Midbrain (tissue), 1 donor: ENCODE measurements at places on chromosomes 4 and X.

DNA sequence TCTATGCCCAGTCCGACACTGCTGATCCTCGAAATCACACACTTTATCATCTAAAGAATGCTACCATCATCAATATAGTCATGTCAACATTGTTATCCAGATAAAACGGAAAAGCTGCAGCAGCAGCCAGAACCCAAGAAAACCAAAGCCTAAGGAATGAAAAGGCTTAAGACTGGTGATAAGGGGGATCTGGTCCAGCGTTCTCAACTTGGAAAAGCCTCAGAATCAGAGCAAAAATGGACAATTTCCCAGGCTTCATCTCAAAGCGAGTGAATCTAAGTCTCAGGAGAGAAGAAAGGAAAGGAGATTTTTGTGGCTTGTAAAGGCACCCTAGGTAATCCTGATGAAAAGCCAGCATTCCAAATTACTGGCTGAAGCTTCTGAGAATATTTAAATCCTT lies 8.2 kb downstream of the ZNF518B start:
- DNase-seq = no peak

DNA sequence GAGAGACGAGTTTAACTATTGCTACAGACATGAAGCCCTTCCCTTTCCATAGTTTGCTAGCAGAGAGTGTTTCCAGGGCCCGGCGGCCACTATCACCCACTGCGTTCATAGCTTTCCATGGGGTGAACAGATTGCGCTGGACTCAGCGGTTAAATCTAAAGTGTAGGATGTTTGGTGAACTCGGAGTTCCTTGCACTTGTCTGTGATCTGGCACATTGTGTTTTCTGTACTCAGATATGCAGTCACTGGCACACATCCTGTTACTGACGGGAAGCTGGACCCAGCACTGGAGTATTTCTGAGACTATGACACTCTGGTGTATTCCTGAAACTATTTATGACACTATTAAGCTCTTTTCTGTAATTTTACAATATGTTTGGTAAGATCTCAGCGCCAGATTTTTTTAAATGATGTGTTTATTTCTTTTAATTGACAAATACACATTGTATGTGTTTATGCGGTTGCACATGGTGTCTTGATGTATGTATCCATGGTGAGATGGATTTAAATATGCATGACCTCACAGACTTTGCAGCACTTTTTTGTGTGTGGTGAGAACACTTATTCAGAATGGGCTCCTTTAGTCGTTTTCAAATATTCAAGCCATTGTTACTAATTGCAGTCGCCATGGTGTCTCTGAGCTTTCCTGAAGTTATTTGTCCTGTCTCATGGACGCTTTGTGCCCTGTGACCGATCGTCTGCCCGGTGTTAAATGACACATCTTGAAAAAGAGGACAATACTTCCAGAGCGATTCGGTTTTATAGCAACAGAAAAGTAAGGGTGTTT lies 14.1 kb downstream of the CD99 start:
- DNase-seq = no peak

DNA sequence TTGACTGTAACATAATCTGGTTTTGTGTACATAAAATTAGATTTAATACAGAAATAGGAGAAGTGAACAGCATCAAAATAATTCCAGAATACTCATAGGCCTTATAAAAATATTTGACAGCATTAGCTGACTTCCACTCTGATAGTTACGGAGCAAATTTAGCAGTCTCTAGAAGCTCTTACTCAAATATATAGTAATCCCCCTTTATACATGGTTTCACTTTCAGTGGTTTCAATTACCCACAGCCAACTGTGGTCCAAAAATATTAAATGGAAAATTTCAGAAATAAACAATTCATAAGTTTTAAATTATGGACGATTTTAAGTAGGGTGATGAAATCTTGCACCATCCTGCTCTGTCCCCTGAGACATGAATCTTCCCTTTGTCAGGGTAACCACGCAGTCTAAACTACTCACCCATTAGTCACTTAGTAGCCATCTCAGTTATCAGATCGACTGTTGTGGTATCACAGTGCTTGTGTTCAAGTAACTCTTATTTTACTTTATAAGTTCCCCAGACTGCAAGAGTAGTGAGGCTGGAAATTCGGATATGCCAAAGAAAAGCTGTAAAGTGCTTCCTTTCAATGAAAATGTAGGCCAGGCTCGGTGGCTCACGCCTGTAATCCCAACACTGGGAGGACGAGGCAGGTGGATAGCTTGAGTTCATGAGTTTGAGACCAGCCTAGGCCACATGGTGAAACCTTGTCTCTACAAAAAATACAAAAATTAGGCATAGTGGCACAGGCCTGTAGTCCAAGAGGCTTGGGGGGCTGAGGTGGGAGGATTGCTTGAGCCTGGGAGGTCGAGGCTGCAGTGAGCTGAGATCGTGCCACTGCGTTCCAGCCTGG lies 17.2 kb upstream of the RTL9 start:
- no peak for DNase-seq

DNA sequence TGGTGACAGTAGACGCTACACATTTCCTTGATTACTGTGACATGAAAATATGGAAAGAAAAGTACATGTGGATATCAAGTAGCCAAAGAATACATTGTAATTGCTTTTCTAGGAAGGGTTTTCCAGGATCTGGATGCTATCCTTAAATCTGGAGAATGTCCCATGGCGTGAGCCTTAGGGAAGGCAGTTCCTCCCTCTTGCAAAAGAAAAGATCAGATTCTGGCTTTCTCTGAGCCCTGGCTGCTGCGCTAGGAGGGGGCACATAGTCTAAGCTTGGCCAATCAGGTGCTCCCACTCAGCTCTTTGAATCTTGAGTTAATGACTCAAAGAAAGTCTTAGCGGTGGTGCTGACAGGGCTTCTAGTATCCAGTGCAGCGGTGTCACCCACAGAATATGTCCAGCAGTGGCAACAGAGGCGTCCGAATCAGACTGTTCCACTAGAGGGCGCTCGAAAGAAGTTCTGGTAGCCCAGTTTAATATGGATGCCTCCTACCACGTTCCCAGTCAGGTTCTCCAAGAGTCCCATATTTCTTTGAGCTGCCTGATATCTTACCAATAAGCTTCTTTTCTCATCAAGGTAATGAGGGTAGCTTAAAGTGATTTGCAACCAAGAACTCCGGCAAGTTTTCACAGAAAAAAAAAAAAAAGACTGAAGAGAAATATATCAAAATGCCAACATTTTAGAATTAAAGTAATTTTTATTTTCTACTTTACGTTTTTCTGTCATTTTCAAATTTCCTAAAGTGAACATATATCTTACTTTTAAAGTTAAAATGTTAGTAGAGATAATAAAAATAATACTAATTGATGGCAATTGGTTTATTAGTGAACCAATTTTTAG lies 213.4 kb upstream of the S100G start:
- peak; percentile 68 for DNase-seq

DNA sequence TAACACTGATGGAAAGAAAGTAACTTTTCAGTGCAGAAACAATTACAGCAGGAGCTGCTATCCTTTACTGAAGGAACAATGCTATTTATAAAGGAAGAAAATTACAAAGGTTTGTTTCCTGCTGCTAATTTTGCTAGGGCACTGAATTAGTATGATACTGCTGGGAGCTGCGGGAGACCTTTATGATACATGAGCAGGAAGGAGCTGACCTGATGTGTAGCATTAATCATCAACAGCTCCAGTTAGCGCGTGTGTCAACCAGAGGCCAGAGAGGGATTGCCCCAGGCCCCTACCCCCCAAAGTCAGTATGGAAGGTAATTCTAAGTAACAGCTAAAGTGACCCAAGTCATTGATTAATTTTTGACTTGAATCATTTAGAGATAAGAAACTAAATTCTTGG lies 728.9 kb downstream of the PCDH18 start:
- DNase-seq = no peak

DNA sequence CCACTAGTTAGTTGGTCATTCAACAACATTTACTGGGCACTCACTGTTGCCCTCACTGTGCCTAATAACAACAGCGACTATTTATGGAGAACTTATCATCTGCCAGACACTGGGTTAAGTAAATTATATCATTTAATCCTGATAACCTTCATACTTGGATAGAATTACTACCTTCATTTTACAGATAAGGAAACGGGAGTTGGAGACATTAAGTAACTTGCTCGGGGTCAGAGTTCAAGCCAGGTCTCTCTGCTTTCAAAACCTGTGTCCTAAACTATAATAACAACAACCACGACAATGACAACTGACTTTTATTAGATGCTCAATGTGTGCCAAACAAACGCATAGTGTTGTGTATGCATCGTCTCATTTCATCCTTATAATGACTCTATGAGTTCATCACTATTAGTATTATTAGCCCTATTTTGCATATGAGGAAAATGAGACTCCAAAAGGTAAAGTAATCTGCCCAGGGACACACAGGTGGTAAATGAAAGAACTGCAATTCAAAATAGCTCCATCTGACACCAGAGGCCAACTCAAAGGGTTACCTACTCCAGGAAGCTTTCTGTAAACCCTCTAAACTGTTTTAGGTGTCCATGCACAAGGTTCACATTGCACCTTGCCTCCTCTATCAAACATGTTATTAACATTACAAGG lies 98.4 kb upstream of the ACSL4 start:
- DNase-seq = no peak

- no peak for DNase-seq
Measured at GRCh38 chr4:180827232-180828009, 1415.8 kb upstream of the TENM3 start.

- no peak for DNase-seq
Measured at GRCh38 chr4:185472103-185472542, 590 bp upstream of the CCDC110 start.
